ENCODE measurements at places on chromosomes 11 and 22.

GRCh38 chr22:38505541-38506117 is 482 bp downstream of the DDX17 start:
- DNase-seq, result peak; percentile 69

DNA sequence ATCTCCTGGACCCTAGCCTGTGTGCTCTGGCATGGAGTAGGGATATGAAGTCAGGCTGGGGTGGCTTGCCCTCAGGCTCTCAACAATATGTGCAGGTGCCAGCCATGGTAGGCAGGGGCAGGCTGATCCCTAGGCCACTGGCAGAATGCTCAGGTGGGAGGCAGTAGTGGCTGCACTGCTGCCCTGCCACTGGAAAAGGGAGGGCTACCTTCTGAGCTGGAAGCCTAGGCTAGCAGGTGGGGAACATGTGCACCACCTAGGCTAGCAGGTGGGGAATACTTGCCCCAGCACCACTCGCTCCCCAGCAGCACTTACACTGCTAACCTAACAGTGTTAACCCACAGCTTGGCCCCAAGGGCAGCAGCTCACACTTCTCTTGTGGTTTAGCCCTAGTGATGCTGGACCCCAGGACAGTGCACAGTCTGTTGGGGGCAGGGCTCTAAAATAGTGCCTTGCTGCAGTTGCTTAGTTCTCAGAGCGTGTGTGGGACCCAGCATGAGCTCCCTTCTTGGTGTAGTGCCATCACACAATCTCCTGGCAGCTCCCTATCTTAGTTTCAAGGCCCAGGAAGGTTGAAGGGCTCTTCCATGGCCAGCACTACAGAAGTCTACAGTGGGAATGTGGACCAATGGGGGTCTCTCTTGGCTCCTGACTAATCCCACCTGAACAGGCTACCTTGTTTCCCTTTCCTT is 130.8 kb downstream of the FCHSD2 start:
- no peak for DNase-seq

GRCh38 chr11:123611698-123612097 is 42.7 kb downstream of the SCN3B start:
- no peak for DNase-seq

DNA sequence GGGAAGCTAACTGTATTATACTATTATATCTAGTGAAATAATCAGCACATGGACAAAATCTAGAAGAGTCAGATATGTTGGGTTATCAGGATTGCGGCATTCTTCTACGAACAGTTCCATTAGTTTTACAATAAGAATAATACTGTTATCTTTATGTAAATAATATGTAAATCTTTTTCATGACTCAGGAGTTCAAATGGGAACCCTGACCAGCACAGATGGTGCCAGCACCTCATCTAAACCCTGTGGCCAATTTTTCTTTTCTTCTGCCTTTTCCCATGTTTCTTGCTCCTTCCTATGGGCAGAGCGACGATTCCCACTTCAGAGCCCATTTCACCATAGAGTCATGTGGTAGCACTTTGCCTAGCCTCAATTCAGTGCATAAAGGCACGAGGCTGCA is 68.4 kb upstream of the CYP2D6 start:
- DNase-seq, result no peak

GRCh38 chr11:132818951-132819350 is 713.4 kb downstream of the OPCML start:
- DNase-seq, result no peak

DNA sequence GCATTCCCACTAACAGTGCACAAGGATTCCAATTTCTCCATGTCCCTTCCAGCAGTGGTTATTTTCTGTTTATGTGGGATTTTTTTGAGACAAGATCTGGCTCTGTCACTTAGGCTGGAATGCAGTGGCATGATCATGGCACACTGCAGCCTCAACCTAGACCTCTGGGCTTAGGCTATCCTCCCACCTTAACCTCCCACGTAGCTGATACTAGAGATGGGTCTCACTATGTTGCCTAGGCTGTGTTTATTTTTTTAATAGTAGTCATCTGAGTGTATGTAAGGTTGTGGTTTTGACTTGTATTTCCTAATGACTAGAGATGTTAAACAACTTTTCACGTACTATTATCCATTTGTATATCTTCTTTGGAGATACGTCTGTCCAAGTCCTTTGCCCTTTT is 74.6 kb downstream of the KCNQ1OT1 start:
- DNase-seq, result no peak

GRCh38 chr22:23305321-23305910 is 125.1 kb downstream of the BCR start:
- no peak for DNase-seq

- DNase-seq, result no peak
Measured at GRCh38 chr22:49968831-49969661, 8.5 kb downstream of the PIM3 start.

DNA sequence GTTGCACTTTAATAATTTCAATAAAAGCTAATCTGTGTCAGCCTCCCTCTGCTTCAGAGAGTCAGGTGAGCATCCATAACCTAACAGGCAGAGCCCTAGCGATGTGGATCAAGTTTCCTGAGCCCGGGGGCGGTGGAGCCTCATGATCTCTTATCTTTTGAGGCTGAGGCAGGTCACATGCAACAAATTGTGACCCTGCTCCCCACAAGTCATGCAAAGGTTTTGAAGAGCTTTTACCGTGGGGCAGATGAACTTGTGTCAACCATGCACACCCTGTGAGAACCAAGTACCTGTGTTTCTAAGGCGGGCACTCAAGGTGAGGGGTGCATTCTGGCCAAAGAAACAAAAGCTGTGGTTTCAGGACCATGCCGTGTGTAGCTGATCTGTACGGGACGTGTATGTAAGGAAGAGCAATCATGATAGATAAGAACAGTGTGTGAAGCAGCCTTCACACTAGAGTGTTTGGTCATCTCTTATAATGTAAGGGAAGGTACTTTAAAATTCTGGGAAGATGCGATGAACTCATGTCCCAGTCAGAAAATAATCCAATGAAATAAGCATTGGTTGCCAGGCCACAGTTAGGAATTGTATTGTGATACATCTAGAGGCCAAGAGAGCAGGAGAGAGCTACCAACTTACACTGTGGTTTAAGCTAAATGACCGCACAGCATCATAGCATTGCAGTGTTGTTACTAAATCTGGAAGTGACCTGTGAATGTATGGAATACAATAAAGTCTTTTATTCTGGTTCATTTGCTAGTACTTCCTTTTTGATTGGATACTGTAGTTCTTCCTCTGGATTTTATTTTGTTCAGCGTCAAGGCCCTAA is 49.8 kb downstream of the DKK3 start:
- no peak for DNase-seq

DNA sequence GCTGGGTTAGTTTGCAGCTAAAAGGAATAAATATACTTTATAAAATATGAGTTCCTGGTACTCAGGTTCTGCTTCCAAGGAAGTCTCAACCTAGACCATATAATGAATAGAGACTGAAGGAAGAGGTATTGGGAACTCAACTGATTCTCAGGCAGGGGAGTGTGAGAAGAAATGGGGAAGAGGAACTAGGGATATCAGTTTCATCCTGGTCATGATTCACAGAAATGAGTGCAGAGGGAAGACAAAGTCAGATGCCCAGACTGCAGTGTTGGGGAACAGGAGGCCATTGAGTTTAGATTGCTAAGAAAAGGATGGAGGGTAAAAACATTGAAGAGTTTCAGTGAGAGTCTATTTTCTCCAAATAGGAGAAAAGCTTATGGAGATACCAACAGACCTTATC is 28.8 kb downstream of the PLAAT5 start:
- no peak for DNase-seq

- no peak for DNase-seq
Measured at GRCh38 chr11:125315079-125315740, 150.7 kb downstream of the PKNOX2 start.

All from HEK293T (cell line).